ENCODE measurements at places on chromosomes 13 and 19.

GRCh38 chr19:33427801-33428626 is 54.5 kb downstream of the CEBPG start:
- no peak for DNase-seq

DNA sequence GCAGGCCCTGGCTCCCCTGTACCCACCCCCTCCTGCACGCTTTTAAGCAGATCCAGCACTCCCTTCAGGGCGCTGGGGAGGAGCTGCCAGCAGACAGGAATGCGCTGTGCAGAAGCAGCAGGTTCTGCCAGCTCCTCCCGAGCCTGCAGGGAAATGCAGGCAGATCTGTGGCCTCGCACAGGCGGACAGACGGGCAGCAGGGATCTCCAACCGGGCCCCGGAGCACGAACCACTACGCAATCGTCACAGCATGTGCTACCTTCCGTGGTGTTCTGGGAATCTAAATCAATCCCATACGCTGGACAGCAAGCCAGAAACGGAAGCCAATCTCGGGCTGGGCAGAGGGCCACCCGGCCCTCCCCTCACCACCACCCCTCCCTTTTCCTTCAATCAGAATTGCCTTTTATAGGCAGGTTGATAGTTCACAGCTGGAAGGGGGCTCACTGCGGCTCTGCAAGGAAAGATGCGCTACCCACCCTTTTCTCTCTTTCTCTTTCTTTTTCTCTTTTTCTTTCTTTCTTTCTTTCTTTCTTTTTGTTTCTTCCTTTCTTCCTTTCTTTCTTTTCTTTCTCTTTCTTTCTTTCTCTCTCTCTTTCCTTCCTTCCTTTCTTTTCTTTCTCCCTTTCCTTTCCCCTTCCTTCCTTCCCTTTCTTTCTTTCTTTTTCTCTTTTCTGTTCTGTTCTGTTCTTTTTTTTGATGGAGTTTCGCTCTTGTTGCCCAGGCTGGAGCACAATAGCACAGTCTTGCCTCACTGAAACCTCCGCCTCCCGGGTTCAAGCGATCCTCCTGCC is 99.9 kb downstream of the GNG7 start:
- no peak for DNase-seq

DNA sequence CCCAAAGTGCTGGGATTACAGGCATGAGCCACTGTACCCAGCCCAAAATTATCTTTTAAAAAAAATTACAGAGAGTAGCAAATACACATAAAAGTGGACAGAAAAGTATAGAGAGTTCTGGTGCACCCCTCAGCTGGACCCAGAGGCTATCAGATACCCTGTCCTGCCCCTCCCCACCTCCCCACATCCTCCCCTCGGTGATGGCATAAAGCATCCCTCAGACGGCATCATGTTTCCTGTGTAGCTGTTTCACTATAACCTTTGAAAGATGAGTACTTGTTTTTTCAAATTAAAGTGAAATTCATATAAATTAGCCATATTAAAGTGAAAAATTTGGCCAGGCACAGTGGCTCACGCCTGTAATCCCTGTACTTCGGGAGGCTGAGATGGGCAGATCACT is 20.1 kb downstream of the SLC27A1 start:
- DNase-seq, result no peak

DNA sequence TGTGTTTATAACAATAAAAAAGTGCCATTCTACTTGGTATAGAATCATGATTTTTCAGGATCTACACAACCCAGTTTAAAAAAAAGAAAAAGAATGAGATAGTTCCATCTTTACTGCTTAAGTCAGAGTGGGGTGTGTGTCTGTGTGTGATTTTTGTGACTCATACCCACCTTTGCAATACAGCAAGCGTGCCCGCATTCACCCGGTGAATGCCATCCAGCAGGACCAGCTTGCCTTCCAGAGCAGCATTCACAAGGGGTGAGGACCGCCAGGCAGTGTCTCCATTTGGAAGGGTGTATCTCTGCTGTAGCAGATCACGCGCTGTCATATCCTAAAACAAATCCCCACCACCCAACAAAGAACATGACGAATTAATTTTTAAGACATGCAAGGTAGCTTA is 127.7 kb downstream of the VWA8 start:
- DNase-seq, result no peak
